ENCODE measurements at places on chromosomes 5 and 9. TPM values are rescaled to one million over a fixed set of nuclear protein-coding genes. Genes with fewer than 3 reads are reported as not detected.

DNA sequence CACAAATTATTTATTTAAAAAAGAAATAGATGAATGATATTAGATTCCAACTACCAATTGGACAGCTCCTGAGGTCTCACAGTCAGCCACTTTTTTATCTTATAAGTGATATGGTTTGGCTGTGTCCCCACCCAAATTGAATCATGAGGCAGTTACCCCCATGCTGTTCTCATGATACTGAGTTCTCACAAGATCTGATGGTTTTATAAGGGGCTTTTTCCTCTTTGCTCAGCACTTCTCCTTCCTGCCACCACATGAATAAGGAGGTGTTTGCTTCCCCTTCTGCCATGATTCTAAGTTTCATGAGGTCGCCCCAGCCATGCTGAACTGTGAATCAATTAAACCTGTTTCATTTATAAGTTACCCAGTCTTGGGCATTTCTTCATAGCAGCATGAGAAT is 12.9 kb downstream of the NLN start:
- no peak for DNase-seq

- peak; percentile 41 for DNase-seq
Observed at GRCh38 chr9:86079421-86079831, 19.9 kb downstream of the GOLM1 start.

GRCh38 chr5:32156635-32157034 is 17.5 kb downstream of the GOLPH3 start:
- DNase-seq: no peak

GRCh38 chr9:19879062-19879461 is 90.2 kb upstream of the SLC24A2 start:
- DNase-seq: no peak

DNA sequence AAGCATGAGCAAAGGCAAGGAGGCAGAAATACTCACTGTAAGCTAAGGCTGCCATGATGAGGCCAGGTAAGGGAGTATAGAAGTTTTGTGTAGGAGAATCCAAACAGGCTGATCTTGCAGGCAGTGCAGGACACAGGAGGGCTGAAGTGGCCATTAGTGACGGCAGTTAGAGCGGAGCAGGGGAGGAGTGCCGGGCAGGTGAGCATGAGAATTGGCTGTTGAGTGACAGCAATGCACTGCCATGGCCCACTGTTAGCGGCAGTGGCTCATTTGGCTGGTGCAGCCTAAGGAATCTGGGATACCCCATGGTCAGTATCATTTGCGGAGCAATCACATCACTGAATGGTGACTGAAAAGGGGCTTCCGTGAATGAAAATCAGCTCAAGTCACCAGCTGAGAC is 22.8 kb downstream of the RGS3 start:
- DNase-seq: no peak

GRCh38 chr9:129885670-129886106 is 50.4 kb downstream of the USP20 start:
- DNase-seq: peak; percentile 73

GRCh38 chr5:423626-424261 is 19.2 kb upstream of the EXOC3 start:
- no peak for DNase-seq

DNA sequence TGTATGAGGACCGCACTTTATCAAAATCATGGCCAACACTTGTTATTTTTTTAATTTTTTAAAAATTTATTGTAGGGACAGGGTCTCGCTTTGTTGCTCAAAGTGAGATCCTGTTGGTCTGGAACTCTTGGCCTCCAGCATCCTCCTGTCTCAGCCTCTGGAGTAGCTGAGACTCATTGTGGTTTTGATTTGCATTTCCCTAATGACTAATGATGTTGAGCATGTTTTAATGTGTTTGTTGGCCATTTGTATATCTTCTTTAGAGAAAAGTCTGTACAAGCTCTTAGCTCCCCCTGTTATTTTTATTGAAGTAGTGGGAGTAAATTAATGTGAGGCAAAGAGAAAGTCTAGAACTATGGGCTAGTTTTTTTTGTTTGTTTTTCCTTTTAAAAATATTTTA is 1.6 kb upstream of the RPS6 start:
- no peak for DNase-seq

PPP1R26 gene
- total RNA-seq: 32.7 TPM

SLC36A3 gene
- not detected for total RNA-seq

AHRR gene
- 1.2 TPM for total RNA-seq

TMEM232 gene
- 0.14 TPM for total RNA-seq

ENHO gene
- 1.1 TPM for total RNA-seq

MZB1 gene
- not detected for total RNA-seq
